ENCODE measurements at places on chromosomes 5 and 9.

DNA sequence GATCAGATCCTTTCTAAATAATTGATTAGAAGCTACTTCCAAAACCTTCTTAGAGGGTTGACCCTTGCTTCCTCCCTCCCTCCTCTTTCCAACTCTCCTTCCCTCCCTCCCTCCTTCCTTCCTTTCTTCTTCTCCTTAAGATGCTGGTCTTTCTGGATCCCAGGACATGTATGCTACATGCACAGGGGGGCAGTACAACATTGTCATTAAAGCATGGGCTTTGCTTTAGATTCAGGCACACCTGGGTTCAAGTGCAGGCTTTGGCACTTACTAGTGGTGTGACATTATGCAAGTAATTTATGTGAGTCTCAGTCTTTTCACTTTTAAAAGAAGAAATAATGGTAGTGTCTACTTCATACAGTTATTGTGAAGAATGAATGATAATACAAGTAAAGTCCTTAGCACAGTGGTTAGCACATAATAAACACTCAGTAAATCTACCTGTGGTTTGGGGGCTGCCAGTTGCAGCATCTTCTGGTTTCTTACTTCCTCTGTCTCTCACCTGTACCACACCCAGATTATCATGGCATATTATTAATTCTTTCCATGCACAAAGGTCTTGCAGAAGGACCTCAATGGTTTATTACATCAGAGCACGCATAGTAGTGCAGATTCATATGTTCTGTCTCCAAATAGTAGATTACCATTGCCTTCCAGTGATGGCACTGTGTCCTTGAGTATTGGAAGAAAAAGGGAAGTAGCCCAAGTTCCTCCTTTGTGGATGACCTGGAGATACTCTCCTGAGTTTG is 154.1 kb downstream of the ARHGAP26 start:
- no peak for DNase-seq

DNA sequence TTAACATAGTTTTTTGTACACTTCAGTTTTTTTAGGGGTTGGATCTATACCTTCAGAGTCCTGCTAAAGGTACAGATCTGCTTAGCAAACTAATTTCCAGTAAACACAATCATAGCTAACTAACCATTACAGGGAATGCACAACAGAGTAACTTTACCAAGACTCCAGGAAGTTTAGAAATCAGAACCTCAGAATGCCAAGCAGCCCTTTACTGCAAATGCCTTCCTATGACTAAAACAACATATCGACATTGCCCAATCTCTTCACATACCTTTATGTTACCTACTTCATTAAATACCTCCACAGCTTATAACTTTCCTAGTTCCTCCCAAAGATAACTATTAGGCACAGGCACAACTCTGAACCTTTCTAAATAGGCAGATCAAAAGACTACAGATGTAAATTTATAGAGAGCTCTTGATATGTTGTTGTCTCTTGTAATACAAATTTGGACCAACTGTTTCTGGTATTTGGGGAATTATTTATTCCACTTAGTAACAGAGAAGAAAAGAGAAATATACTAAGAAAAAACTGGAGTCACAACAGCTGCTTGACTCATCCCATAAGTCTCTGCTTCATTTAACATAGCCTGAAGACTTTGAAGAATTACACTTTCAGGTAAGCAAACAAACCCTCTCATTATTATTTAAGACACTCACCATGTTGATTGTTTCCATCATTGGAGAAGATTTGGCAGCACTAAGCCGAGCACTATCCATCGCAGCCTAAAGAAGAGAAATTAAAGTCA is 46.0 kb upstream of the OR2K2 start:
- no peak for DNase-seq

GRCh38 chr9:122075135-122076030 is 17.7 kb downstream of the TTLL11 start:
- no peak for DNase-seq

GRCh38 chr9:85516455-85516854 is 225.3 kb downstream of the AGTPBP1 start:
- no peak for DNase-seq

- no peak for DNase-seq
Observed at GRCh38 chr5:110371011-110371724, 355.3 kb downstream of the TMEM232 start.

DNA sequence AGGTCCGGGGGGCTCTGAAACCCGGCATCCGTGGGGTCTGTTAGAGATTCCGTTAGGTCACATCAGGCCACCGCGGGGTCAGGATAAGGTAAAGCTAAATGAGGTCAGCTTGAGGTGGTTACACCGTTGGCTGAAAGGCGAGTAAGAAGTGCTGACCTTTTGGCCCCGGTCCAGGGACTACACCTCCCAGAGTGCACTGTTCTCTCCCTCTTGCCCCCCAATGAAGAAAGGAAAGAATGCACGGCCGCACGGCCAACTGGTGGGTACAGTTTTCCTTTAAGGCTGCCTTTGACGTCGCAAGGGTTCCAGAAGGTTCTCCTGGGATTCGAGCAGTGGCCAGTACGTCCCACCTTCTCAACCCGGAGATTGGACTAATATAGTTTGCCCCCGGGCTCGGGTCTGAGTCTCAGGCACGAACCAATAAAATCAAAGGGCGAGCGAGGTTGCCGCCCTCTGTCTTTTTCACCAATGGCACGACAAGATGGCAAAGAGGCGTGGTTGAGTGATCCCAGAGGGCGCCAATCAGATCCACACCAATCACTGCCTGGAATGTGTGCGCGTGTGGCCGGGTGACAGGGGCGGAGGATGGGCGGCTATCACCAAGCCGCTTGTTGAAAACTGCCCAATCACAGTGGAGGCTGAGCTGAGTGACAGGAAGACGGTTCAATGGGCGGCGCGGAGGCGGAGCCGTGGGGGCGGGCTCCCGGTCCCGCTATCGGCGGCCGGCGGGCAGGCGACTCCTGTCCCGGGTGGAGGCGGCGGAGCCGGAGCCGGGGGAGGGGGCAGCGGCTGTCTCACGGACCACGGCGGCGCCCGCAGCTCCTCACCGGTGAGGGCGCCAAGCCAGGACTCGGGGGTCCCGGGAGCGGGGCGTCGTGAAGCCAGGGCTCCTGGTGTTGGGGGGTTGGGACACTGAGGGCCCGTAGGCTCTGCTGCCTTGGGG is at the start of gene DNAJB5:
TSS of gene DNAJB5 (plus strand) at position 743 of the 943 bp plus-strand sequence. CDS start 886 bp downstream, outside the sequence.
- peak; percentile 93 for DNase-seq

DNA sequence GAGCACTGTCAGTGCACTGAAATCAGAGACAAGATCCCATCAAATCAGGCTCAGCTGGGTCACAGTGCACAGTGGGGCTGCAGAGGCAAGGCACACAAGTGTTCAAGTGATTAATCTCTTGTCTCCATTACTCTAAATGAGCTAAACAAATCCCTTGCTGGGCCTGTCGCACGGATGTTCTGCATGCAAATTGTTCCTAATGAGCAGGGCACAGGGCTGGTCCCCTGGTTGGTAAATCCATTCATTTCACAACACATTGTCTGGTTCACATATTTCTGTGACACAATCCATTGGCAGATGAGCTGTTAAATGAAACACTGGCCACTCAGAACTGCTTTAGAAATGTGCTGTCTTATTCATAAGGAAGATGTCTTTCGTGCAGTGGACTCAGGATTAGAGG is 167.9 kb upstream of the BRINP1 start:
- DNase-seq = no peak

DNA sequence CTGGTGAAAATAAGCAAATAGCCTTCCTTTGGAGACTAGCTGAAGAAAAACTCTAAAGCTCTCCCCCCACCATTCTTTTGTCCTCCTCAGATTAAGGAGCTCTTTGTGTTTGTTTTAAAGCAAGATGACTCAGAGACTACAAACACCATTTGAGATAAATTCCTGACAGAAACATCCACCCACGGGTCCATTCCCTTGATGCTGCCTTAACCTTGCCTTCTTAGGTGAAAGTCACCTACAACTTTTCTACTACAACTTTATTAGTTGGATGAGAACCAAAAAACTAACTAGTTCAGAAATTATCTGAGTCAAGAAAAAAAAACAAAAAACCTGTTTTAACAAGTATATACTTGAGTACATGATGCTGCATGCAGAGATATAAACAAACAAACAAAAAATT is 831.1 kb downstream of the NR2F1-AS1 start:
- DNase-seq = no peak

DNA sequence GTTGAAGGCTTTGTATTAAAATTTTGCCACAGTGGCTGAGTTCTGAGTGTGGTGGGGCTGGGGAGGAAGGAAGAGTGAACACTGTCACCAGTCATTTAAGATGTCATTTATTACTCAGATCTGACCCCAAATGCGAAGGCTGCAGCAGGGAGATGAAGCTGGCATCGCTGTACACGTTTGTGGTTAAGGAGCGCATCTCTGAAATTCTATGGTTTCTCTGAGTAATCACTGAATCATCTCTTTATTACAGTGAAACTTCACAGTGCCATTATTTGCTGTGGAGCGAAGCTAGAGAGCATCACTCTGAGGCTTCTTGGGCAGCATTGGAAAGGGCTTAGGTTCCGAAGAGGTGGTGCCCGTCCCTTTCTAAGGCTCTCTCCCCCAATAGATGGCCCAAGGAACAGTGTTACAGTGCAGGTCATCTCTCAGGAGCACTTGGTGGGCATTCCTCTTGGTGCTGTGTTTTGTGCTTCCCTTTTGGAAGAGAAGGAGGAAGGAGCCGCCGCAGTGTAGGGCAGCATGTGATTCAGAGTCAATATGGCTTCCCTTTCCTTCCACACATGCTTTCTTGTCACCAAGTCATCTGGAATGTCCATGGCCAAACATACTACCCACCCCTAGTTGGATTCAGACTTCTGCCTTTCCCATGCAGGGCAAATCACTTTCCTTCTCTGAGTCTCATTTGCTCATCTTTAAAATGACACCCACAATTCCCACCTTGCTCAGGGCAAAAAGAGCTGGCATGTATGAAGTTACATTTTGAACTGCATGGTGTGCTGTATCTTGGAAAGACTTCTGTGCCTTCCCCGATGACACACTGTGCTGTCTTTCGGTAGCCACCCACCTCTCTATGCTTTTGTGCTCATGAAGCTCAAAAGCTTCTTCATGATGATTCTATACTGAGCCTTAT is 9.3 kb upstream of the TEX48 start:
- peak; percentile 53 for DNase-seq

DNA sequence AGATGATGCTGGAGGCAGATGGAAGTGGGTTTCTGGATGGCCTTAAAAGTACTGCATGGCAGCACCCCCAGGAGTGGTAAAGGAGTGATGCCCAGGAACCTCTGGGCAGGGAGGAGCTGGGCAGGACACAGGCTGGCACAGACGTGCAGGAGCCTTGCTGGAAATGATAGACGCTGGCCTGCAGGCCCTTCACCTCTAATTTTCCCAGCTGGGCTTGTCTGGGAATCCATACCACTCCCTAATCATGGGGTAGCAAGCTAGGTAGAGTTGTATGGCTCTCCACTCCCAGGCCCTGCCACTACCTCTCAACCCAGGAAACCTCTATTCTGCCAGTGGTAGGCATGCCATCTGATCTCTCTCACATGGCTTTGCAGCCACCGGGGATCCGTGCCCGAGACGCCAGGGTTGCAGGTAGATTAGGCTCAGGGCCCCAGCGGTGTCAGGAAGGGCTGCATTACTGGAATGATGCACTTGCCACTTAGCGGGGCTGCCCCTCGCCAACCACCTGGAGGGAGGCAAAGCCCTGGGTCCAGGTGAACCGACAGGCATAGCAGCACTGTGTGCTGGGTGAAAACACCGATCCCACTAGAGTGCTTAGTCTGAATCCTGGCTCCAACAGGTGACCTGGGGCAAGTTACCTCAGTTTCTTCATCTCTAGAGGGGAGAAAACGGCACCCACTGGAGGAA is 79.6 kb upstream of the SLC25A51 start:
- no peak for DNase-seq

GRCh38 chr5:149044453-149045088 is 18.3 kb downstream of the SH3TC2 start:
- no peak for DNase-seq

- DNase-seq = no peak
Observed at GRCh38 chr9:14203356-14204056, 110.4 kb downstream of the NFIB start.

DNA sequence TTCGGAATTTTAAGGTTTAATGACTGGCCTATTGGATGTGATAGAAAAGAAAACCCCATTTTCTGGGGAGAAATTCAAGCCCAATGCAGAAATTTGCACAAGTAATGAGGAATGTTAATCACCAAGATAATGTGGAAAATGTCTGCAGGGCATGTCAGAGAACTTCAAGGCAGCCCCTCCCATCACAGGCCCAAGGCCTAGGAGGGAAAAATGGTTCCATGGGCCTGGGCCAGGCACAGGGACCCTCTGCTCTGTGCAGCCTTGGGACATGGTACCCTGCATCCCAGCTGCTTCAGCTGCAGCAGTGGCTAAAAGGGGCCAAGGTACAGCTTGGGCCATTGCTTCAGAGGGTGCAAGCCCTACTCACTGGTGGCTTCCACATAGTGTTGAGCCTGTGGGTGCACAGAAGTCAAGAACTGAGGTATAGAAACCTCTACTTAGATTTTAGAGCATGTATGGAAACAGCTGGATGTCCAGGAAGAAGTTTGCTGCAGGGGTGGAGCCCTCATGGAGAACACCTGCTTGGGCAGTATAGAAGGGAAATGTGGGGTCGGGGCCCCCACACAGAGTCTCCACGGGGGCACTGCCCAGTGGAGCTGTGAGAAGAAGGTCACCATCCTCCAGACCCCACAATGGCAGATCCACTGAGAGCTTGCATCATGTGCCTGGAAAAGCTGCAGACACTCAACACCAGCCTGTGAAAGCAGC is 12.2 kb downstream of the FBXO10 start:
- no peak for DNase-seq

DNA sequence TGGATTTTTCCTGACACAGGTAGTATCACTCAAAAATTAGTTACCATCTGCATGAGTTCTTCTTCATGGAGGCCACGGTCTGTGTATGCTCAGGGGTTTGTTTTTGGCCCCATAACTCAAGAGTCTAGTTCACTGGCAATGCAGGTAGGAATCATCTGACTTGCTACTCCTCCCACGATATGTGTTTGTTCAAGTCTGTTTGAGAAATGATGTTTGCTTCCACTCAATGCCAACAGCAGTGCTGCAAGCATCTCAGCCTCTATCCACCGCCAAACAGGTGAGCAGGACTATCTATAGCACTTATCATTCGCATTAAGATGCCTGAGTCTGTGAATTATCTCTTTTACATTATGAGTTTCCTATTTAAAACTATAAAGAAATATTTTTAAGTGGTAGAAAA is 264.8 kb upstream of the PTGER4 start:
- DNase-seq = no peak

DNA sequence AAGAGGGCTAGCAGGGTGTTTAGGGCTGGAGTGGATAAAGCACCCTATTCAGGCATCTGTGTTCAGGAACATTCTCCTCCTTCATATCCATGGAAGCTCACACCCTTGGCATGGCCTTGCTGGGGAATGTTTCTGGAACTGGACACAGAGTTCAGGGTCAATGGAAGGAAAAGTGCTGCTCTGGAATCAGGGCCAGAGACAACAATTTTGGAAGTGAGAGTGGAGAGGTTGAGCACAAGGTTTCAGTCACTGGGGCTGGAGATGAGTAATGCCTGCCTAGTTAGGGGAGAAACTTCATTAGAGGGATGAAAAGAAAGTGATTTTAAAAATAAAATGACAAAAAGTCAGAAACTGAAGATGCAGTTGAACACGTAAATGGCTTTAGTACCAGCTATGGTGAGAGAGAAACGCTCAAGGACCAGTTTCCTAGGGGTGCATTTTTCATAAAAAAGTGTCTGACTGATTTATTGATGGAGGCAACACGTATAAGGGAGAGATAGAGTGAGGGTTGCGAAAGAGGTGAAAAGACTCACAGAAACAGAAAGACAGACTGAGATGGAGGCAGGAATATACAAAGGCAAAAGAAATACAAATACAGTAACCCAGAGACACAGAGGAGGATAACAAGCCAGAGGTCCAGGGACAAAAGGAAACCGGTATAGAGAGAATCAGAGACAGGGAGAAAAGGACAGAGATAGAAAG is 8.0 kb upstream of the TNFSF15 start:
- no peak for DNase-seq
